ENCODE measurements at places on chromosomes 2 and 18.

- no peak for DNase-seq
Observed at GRCh38 chr2:172449911-172450550, 22.6 kb downstream of the ITGA6 start.

GRCh38 chr18:76234676-76235060 is 260.4 kb downstream of the ZNF516 start:
- no peak for DNase-seq

GRCh38 chr2:128260239-128261138 is 58.2 kb downstream of the HS6ST1 start:
- DNase-seq: no peak

- peak; percentile 46 for DNase-seq
Observed at GRCh38 chr18:3995476-3996102, 459.5 kb downstream of the DLGAP1 start.

DNA sequence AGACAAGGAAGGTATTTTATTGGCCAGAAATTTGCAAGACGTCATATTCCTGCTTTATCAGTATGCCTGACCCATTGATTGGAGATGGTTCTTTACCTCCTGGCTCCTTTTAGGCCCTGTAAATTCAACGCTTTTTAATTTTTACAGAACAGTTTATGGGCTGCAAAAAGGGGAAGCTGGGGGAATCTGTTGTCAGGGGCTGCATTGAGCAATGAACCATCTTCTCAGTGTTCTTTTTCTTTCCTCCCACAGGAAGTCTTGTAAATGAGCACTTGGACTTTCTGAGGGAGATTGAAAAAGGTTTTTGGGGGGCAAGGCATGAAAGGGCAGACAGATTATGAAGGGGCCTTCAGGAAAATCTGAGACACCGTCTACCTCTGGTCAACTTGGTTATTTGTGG is 503.6 kb upstream of the TNP1 start:
- DNase-seq: no peak

DNA sequence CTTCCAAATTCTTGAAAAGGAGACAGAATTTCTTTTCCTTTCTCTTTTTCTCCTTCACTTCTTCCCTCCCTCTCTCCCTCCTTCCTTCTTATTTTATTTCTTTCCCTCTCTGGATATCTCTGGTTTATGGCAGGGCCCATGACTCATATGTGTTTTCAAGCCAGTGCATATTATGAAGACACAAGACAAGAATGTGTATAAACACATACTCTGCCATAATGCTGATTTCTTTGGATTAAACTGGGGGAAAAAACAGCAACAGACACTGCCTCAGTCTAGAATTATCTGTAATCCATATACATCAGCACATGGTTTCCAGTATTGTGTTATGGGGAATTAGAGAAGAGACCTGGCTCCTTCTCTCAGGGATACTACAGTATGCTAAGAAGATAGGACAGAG is 82.8 kb upstream of the CPO start:
- DNase-seq: no peak

GRCh38 chr18:48475635-48476549 is 62.9 kb upstream of the CTIF start:
- DNase-seq: peak; percentile 69

- DNase-seq: no peak
Observed at GRCh38 chr2:65420712-65421431, 11.5 kb downstream of the SPRED2 start.

DNA sequence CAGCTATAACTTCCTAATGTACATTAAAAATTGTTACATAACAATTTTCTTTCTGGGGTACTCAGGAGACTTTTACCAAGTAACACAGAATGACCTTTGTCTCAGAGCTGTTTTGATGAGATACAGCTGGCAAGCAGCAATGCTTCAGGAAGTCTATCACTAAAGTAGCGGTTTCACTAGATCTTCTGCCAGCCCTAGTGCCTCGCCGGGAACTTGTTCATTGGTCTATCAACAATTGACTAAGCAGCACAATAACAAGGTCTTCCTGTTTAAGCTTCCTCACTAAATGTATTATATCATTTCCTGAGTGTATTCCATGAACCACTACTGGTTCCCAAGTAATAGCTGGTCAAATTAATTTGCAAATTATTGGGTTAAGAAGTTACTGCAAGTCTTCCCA is 69.2 kb downstream of the TRIP12 start:
- DNase-seq: no peak

DNA sequence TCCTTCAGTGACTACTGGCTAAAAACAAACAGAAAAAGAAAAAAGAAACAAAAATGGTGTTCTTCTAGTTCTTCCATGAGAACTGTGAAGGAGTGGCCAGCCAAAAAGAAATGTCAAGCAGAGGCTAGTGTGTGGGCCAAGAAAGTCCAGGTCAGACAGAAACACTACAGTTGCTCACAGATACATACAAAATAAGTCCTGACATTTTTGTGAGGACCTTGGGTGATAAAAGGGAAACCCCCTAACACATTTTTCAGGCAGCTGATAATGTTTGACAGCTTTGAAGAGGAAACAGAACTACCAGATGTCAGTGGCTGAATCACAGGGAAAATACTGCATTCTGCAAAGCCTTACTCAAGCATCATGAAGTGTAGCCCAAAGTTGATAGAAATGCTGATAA is 28.1 kb downstream of the ARHGAP25 start:
- DNase-seq: no peak

DNA sequence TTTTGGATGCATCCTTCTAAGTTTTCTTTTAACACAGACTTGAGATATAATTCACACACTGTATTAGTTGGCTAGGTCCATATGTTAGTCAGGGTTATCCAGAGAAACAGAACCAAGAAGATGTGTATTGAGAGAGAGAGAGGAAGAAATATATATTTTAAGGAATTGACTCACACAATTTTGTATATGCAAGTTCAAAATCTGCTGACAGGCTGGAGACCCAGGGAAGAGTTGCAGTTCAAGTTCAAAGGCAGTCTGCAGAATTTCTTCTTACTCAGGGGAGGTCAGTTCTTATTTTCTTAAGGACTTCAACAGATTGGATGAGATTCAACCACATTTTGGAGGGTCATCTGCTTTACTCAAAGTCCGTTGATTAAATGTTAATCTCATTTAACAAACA is 23.0 kb upstream of the MRO start:
- DNase-seq: no peak

GRCh38 chr2:241199286-241199685 is 10.8 kb downstream of the ANO7 start:
- DNase-seq: no peak

- no peak for DNase-seq
Observed at GRCh38 chr2:61733563-61733962, 120.3 kb downstream of the FAM161A start.

DNA sequence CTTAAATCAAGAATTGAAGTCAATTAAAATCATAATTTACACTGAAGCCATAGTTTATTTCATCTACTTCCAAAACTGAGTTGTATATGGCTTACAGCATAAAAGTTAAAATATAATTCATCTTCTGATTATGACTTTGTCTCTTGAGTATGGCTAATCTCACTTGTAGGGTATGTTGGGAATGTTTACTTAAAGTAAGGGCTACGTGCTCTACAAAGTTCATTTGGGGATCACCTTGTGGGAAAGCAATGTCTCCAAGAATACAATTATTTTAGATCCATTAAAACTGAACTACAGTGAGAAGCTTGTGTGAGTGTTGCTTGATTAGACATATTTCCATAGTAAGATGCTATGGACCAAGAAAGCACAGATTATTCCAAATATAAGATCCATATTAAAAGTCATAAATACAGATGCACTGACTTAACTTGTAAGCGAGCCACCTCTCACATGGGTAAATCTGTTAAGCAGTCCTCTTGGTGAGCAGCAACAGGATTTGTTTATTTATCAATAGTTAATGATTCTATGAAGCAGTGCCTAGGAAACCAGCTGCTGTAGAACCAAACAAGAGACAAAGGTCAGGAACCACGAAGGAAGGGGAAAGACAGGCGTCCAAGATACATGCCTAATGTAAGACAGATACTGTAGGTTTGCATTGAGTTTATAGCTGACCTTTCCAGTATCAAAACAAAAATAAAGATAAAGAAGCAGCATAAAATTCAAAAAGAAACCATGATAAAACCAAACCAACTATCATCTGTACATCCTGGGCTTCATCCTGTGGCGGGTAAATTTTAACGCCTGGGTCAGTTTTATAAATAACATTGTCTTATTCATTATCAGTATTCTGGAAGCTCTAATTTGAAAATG is 24.8 kb downstream of the DSG4 start:
- no peak for DNase-seq

DNA sequence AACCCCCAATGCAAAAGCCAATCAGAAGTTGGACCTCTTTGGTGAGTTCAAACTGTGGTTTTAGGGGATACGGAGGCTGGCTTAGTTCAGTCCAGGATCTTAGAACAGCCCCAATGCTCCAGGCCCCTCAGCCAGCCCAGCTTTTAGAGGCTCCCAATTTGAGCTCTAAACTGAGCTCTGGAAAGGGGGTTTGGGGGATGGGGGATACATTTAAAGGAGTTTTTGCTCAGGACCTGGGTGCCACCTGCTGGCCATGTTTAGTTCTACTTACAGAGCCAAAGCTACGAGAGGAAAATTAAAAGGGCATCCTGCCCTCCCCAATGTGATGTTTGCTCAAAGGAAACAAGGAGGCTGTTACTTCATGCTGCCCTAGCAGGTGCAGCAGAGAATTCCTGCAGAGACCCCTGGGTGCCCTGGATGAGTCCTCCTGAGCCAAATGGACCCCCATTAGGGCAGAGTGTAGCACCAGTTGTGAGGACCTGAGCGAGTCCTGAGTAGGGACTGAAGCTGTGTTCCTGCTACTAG is 15.9 kb upstream of the TMEM214 start:
- DNase-seq: peak; percentile 18

- peak; percentile 89 for DNase-seq
Observed at GRCh38 chr2:162732946-162733698, 105.4 kb downstream of the KCNH7 start.

- DNase-seq: no peak
Observed at GRCh38 chr2:74093840-74094239, 53.9 kb downstream of the BOLA3 start.

DNA sequence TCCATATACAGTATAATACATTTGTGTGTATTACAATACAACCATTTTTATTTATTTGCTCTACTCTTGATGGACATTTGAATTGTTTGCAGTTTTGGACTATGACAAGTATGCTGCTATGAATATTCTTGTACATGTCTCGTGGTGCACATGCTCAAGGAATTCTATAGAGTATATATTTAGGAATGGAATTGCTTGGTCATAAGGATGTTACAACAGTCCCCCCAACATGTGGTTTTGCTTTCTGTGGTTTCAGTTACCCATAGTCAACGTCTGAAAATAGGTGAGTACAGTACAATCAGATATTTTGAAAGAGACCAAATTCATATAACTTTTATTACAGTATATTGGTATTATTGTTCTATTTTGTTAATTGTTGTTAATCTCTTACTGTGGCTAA is 24.1 kb upstream of the PLEKHM3 start:
- DNase-seq: no peak

DNA sequence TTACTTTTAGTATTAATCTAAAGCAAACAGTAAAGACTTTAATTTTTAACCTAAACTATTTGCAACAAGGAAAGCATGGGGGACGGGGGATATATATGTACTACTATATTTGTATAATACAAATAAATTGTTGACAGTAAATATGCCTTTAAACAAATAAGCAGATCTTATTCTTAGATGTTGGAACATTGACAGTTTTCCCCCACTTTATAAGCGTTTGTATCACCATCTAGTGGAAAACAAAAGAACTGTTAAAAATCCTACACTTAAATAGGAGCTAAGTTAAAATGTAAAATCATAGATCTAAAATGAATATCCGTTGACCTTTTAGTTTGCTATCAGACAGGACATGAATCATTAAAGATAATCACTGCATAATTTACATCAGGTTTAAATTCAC is 50.0 kb downstream of the RBBP8 start:
- no peak for DNase-seq

- DNase-seq: peak; percentile 94
Observed at GRCh38 chr2:119240311-119241204, 16.9 kb downstream of the STEAP3 start.

- DNase-seq: no peak
Observed at GRCh38 chr2:1781291-1782080, 37.2 kb upstream of the PXDN start.

- DNase-seq: no peak
Observed at GRCh38 chr18:67636597-67637385, 120.3 kb upstream of the DSEL start.

- no peak for DNase-seq
Observed at GRCh38 chr18:74682141-74682990, 84.7 kb downstream of the ZNF407 start.

All from NCI-H2029 treated with DMSO at 0.1 percent for 48 hours (cell line).